ENCODE measurements at places on chromosomes 7 and 10.

GRCh38 chr10:119940487-119940886, 48.0 kb downstream of the SEC23IP start:
- DNase-seq: no peak

DNA sequence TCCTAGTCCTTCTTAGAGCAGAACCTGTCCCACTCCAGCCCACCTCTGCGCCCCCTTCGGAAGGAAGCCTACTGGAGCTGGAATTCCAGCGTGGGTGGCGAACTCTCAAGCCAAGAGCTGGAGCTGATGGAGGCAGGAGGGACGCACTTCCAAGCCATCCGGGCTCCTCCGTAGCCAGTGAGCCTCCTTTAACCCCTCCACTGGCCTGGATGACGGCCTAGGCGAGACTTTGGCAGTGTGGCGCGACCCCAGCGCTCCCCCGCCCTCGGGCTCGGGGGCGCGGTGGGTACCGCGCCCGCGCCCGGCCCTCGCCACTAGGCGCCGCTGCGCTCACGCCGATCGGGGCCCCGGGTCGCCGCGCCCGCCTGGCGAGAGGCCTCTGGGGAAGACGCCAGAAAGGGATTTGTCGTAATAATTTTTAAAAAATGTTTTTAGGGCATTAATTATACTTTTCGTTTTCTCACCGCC, 5.1 kb upstream of the EMX2 start:
- DNase-seq: no peak

DNA sequence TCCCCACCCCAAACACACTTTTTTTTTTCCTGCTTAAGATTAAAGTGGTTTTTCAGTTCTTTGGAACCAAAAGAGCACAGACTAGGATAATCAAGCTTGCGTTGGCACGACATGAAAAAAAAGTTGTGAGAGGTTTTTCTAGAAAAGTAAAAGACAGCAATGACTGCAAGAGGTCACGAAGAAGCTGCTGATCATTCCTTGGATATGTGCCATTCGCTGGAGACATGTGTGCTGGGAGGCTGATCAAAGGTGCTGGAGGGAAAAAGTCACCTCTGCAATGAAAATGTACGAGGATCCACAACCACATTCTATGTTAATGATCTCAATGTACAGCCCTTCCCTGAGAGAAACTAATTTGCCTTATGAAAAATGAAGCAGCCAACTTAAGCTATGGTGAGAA, 5.4 kb downstream of the AKR1B1 start:
- no peak for DNase-seq

DNA sequence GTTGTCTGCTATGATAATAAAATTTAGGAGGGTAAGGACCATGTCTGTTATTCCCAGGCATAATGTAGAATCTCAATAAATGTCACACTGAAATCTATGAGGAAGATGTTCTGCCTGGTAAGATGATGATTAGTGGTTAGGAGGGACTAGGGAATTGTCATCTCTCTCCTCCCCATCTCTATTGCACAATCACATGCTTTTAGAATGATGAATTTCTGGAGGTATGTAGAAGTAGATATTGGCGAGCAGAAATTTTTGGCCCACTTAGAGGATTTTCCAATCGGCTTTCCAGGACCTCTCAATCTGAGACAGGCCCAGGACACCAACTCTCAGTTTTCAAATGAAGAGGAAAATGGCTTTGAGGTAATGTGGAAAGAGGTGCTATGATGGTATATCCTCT, 2.0 kb upstream of the PITX3 start:
- no peak for DNase-seq

GRCh38 chr10:113858541-113858940, 4.1 kb downstream of the NHLRC2 start:
- no peak for DNase-seq

GRCh38 chr10:92377962-92378361, 87.0 kb downstream of the MARCHF5 start:
- no peak for DNase-seq

- no peak for DNase-seq
These were observed 382.7 kb upstream of the LRGUK start for GRCh38 chr7:133744451-133744850.

DNA sequence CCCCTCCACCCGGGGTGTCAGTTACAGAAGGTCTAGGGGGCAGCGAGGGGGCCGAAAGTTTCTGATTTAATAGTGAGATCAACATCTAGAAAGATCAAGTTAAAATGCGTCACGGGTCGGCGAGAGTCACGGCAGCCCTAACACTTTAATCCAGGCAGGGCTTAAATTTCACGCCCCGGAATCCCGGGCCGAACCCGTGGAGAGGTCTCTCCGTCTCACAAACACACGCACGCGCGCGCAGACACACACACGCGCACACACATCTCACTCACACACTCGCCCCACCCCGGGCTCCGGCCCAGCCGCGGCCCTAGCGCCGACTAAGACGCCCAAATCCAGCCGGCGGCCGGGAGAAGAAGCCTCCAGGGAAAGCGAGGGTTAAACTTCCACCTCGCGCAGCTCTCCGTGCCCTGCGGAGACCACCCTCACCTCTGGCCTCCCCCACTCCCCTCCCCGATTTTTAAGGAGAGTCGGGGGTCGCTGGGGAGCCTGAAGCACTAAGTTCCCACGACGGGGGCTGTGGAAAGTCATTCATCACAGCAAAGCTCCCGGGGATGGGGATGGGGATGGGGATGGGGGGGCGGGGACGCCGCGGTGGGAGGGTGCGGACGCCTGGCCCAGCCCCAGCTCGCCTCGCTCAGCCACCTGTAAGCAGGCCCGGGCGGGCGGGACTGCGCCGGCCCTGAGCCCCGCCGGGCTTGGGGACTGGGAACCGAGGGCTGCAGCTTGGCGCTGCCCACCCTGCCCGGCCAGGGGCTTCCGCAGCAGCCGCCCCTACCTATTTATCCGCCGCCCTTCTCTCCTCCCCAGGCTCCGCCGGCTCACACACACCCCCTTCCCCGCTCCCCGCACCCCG, 1.6 kb downstream of the PDGFA start:
- DNase-seq: peak; percentile 67

Measured in activated effector memory CD4-positive, alpha-beta T cell treated with anti-CD3 and anti-CD28 coated beads, Interleukin-2, amount 50 U/mL, for 16 hours (primary cell).